Suppressor macrophage treated with lipopolysaccharide for 1 hour (primary cell): ENCODE measurements at places on chromosomes 12 and 14.
A peak's percentile ranks its signal among the peaks of the same experiment; 100 is the strongest.

DNA sequence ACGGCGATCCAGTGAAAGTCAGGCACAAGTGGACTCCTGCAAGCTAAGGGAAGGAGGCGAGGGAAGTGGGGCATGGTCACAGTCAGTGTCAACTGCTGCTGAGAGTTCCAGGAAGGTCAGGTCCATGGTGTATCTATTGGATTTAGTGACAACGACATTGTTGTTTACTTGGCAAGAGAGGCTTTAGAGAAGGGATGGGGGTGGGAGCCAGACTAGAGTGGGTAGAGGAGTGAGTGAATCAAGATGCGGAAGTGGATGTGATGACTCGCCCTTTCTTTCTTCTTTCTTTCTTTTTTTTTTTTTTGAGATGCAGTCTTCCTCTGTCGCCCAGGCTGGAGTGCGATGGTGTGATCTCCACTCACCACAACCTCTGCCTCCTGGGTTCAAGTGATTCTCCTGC lies 12.5 kb downstream of the P2RX7 start:
- peak; percentile 87 for DNase-seq

GRCh38 chr12:128959901-128960300 lies 106.6 kb downstream of the GLT1D1 start:
- DNase-seq: no peak

- DNase-seq: no peak
These were observed 5.3 kb downstream of the NUBPL start for GRCh38 chr14:31566456-31566855.

DNA sequence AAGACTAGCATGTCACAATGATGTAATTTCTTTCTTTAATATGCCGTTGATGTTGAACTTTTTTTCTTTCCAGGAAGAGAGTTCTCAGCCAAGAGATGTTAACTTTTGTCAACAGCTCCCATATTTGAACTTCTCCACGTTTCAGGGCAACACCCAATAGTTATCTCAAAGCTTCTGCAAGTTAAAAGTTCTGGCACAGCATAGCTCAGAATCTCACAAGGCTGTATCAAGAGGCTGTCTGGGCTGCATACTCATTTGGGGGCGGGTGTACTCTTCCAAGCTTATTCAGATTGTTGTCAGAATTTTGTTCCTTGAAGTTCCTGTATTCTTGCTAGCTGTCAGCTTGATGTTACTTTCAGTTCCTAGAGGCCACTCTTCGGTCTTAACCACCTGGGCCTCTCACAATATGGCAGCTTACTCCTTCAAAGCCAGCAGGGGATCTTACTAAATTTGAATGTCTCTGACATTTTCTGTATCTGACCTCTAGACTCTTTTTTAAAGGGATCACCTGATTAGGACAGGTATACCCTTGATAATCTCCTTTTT lies 38.9 kb downstream of the KCNC2 start:
- no peak for DNase-seq

DNA sequence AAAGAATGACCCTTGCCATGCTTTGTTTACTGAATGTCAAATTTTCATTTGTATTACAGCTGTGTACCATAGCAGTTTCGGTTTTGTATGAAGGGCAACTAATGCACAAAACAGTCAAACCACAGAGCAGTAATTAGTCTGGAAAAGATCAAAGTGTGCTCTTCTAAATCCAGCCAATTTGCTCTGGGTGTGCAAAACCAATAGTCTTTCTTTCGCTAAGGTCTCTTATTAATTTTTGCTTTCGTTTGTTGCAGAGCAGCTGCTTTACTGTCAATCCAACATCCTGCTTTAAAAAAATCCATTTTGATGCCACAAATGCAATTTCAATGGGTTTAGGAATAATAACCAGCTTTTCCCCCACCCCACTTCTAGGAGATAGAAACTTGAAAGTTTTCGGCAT lies 114.2 kb downstream of the BRMS1L start:
- DNase-seq: no peak

DNA sequence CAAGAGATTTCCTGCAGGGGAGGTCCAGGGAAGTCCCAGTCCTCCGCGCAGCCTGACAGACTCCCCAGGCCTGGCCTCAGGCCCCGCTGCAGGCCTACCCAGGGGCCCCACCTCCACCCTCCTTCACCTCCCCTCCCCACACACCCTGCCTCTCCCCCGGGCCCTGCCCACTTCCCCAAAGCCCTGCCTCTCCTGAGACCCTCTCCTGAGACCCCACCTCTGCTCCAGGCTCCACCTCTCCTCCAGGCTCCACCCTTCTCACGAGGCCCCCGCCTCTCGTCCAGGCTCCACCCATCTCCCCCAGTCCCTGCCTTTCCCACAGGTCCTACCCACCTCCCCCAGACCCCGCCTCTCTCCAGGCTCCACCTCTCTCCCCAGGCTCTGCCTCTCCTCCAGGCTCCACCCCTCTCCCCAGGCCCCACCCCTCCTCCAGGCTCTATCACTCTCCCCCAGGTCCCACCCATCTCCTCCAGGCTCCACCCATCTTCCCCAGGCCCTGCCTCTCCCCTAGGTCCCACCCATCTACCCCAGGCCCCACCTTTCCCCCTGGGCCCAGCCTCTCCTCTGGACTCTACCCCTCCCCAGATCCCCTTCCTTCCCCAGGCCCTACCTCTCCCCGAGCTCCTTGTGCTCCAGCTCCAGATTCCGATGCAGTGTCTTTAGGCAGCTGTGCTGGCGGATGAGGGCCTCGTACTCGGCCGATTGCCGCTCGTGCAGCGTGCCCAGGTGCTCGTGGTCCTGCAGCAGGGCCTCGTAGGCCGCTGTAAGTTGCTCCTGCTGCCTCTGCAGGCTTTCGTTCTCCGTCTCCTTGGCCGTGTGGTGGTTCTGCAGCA lies 58.8 kb upstream of the GPR68 start:
- no peak for DNase-seq

DNA sequence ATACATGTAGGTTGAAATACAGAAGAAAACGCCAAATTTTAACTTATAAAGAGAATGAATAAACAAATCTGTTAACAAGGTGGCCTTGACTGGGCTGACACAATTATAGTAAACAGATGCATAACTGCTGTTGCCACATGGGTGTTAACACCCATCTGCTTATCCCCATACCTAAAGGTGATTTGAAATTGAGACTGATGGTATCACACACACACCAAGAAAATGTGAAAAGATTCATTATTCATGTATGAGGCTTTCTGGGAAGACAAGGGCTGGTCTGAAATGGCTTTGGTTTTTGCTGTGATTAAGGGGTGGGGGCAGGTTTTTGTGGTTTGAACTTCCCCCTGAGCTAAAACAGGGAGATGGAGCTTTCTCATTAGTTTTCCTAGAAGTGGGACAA lies 156.6 kb downstream of the SYT10 start:
- DNase-seq: no peak

- no peak for DNase-seq
These were observed 24.4 kb upstream of the FBRSL1 start for GRCh38 chr12:132465269-132466190.

GRCh38 chr14:36238666-36239363 lies 62.3 kb upstream of the PTCSC3 start:
- DNase-seq: peak; percentile 78
